Stimulated activated CD8-positive, alpha-beta memory T cell treated with anti-CD3 and anti-CD28 coated beads, Interleukin-7, amount 100 ng/mL, for 1 hour (primary cell): ENCODE measurements at places on chromosomes 1 and 21.

DNA sequence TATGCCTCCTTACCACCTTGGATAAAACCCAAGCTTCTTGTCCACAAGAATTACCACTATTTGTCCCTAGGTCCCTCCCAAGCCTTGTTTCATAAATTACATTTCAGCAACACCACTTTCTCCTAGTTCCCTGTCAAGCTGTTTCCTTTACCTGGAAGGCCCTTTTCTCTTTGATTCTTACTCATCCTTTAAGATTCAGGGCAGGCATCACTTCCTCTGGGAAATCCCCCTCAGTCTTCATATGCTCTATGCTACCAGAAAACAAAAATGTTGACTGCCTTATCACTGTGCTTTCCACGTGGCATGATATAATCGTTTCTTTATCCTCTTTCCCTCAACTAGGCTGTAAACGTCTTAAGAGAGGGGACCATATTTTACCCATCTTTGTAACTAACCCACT is 102.7 kb downstream of the LYST start:
- DNase-seq = no peak

- no peak for DNase-seq
Measured at GRCh38 chr1:15001317-15001915, 152.1 kb upstream of the TMEM51 start.

DNA sequence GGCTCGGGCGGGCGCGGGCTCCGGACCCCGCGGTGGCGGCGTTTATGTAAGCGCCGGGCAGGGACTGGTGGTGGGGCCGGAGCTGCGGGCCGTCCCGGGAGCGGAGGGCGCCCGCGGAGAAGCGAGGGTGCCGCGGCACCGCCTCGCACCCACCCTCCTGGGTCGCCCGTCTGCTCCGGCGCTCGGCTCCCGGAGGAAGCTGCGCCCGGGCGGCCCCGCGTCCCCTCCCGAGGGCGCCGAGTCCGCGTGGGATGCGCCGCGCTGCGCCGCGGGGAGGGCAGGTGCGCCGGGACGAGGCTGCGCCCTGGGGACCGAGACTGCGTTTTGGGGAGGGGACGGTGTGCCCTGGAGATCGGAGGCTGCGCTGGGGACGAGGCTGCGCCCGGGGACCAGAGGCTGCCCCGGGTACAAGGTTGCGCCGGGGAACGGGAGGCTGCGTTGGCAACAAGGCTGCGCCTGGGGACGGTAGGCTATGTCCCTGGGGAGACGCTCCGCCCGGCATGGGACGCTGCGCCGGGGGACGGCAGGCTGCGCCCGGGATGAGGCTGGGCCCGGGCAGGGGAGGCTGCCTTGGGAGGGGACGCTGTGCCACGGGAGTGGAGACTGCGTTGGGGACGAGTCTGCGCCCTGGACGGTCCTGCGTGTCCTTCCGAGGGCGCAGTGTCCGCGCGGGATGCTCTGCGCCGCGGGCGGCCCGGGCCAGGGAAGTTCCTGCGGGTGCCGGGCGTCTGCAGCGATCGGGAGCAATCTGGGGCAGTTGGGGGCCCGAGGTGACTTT is 627 bp downstream of the ADARB1 start:
- DNase-seq = no peak

DNA sequence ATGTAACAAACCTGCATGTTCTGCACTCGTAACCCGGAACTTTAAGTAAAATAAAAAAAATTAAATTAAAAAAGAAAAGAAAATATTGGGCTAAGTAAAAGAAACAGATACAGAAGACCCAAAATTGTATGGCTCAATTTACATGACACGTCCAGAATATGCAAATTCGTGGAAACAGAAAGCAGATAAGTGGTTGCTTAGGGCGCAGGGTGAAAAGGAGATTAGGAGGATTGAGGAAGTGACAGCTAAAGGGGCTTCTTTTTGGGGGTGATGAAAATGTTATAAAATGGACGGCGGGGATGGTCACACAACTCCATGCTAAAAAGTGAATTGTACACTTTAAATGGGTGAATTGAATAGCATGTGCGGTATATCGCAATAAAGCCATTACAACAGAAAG is 27.4 kb upstream of the ZBTB21 start:
- DNase-seq = no peak

DNA sequence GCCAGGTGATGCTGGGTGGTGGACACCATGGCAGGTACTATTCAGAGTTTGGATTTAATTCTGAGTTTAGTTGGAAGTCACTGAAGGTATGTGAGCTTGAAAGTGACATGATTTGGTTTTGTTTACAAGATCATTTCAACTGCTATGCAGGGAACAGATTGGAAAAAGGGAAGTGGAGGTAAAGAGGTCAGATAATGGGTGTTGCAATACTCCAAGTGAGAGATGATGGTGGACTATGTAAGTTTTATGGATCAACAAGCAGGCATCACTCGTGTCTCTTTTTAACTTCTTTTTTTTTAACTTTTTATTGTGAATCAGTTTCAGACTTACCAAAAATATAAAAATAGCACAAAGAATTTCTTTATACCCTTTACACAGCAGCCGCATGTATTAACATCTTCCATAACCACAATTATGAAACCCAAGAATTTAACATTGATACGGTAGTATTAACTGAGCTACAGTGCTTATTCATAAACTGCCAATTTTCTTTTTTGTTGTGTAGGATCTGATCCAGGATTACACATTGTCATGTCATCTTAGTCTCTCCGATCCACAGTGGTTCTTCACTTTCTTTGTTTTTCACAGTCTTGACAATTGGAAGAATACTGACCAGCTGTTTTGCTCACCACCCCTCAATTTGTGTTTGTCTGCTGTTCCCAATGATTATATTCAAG is 24.9 kb upstream of the NHLH2 start:
- DNase-seq = no peak

DNA sequence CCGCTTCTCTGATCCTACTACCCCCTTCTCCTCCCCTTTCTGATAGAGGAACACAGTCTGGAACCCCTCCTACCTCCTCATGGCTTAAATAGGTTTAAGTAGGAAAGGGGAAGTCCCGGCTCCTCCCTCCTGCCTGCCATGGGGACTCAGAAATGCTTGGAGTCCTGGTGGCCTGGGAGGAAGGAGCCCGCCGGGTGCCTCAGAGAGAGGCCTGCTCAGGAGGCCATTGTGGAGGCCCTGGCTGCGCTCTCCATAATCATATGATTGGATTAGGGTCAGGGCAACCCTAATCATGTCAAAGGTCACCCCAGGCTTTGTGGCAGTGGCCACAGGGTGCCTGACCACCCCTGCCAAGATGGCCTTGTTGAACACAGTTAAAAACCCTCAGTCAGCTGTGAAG is 29.0 kb downstream of the WNT3A start:
- no peak for DNase-seq

DNA sequence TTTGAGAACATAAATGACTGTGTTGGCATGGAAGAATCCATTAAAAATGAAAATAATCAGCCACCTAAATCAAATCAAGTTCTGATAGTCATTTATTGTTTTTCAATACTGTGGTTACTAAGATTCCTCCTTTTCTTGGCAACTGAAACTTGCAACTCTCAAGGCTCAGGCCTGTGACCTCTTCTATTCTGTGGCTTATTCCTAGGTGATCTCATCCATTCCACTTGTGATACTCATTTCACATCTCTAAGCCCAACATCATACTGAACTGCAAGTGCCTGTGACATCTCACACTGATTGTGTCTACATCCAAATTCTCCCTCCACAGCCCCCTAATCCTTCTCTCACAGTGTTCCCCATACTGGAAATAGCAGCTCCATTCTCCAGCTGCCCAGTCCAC is 4.8 kb upstream of the ST6GALNAC5 start:
- DNase-seq = no peak

DNA sequence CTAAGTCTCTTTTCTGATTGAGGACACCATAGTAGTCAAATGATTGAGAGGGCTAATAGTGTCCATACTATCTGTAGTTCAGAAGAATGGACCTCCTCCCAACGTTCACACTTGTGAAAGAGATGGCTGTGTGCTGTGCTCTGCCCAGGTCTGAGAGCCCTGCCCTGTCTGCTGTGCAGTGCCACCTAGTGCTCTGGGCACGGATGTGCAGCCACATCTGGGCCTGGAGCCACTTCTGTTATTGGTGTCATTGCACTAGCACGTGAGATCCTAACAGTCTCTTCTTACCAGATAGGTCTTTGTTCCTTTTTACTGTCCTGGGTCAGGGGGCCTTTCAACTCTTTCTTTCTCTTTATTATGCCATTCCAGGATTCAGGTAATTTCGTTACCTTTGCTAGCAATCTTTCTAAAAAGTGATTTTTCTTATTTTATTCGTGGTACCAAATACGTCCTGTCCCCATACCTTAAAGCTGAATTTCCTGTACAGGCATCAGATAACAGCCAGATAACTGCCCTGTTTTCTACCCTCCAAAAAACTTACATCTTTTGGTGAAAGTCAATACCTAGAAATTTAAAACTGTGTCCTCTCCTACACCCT is 21.7 kb downstream of the INTS3 start:
- DNase-seq = peak; percentile 52

DNA sequence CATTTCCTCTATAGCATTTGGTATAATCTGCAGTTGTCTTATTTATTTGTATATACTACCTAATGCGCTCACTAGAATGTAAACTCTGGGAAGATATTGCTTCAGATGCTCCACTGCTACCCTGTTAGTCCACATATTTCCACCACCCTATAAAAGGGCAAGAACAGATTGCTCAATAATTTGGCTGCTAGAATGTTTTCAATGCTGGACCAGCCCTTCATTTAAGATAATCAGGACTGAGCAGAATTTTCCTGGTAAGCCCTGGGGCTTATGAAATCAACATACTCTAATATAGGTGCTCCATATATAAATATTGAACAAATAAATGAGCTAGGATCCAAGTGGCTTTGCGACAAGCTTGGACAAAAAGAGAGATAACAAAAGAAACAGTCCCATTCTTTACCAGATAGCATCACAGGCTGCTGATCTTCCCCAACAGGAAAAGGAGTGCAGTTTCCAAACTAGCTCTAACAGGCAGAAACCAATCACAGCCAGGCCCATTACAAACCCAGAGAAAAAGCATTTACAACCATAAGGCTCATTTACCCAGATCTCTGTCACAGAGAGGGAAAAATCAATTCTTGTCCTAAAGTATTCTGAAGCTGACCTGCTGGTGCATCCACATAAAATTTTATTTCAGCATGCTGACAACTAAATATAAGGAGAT is 8.3 kb downstream of the BCAR3 start:
- DNase-seq = no peak

GRCh38 chr1:1371364-1371745 is 3.7 kb downstream of the AURKAIP1 start:
- no peak for DNase-seq

- peak; percentile 94 for DNase-seq
Measured at GRCh38 chr1:201828820-201829774, at the start of gene IPO9. TSS of gene IPO9 (plus strand) at chr1:201829157. CDS start at chr1:201829210, 53 bp downstream.

DNA sequence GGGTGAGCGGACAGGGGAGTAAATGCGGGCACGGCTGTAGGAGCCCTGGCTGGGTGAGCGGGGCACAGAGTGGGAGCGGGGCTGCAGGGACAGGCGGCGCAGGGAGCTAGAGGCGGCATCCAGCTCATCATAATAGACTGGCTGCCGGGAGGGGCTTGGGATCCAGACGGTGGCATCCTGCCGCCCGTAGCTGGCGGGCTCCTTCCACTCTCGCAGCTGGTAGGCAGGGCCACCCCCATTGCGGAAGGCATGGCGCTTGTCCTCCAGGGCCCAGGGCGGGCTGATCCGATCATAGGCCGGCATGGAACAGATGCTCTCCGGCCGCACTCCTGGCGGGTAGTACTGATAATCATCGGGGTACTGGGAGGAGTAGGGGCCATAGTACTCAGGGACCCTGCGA is 43.7 kb upstream of the GOLT1A start:
- no peak for DNase-seq

GRCh38 chr1:183841950-183842794 is 37.3 kb downstream of the RGL1 start:
- no peak for DNase-seq

- DNase-seq = no peak
Measured at GRCh38 chr1:9201401-9202239, 33.0 kb upstream of the H6PD start.

GRCh38 chr1:114502080-114502479 is 8.9 kb downstream of the TRIM33 start:
- no peak for DNase-seq

- no peak for DNase-seq
Measured at GRCh38 chr1:212982430-212983152, 32.2 kb downstream of the VASH2 start.
